ENCODE measurements at places on chromosomes 12 and 14. TPM values are rescaled to one million over a fixed set of nuclear protein-coding genes. Genes with fewer than 3 reads are reported as not detected.

Gene SERPINA3
- polyA plus RNA-seq, result 0.51 TPM

Gene SCARB1
- polyA plus RNA-seq, result 167 TPM

Gene LRTM2
- 0.13 TPM for polyA plus RNA-seq

Gene C3AR1
- polyA plus RNA-seq, result 6.1 TPM

Gene SPX
- 3.5 TPM for polyA plus RNA-seq

Gene OR6C2
- not detected for polyA plus RNA-seq

Gene KLRG1
- 2.4 TPM for polyA plus RNA-seq

Gene SPIC
- polyA plus RNA-seq, result 0.13 TPM

Gene SLC17A8
- polyA plus RNA-seq, result 1.5 TPM

Gene PTCSC3
- polyA plus RNA-seq, result not detected

Gene ATP5MC2
- 588 TPM for polyA plus RNA-seq

DNA sequence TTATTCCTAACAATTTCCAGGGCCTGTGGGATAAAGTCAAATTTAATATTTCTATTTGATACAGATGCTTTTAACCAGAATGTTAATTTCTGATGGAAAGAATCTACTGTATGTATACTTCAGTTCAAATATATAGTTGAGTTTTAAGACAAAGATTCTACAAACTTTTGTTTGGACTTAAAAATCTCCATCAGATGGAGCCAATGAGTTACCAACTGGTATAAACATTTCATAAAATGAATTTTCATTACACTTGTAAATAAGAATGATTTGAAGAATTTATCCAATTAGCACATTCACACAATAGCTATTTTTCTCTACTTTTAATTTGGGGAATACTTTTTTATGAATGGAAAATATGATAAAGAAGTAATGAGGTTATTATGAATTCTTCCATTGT lies 425.2 kb upstream of the MIS18BP1 start:
- DNase-seq, result no peak

DNA sequence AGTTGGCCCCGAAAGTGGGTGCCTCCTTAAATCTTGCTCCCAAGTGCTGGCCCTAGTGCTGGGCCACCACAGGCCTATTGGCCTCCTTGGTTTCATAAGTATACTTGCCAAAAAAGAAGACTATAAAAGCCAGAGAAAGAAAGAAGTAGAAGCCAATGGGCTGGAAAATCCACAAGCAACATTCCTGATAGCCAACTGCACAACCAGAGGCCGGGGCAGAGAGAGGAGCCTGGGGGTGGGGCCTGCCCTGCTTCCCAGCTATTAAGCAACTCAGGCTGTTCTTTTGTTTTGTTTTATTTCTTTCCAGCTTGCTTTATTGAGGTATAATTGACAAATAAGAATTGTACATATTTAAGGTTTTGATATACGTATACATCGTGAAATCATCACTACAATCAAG lies 177.2 kb upstream of the NTF3 start:
- DNase-seq, result no peak

- DNase-seq, result no peak
Measured at GRCh38 chr12:128057586-128057985, 209.4 kb upstream of the TMEM132C start.

- peak; percentile 60 for DNase-seq
Measured at GRCh38 chr14:81727218-81727617, 193.6 kb upstream of the SEL1L start.

GRCh38 chr14:103008768-103009357 lies 48.5 kb downstream of the CDC42BPB start:
- no peak for DNase-seq

- no peak for DNase-seq
Measured at GRCh38 chr12:88577537-88577936, 2.7 kb downstream of the KITLG start.

DNA sequence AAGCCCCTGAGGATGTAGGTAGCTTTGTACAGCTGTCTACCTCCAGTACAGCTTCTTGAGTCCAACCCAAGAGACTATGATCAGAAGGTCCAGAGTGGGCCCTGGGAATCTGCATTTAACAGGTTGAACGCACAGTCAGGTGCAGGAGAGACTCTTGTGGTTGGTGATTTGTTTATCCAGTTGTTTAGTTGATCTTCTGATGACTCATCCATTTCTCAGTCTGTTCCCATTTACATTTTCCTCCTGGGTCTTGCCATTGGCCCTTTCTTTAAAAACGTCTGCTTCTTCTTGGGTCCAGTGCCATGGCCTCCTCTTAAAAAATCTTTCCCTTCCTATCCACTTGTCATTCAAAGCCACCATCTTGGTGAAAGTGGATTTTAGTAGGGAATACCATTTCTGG lies 734.2 kb downstream of the MED13L start:
- DNase-seq, result no peak

DNA sequence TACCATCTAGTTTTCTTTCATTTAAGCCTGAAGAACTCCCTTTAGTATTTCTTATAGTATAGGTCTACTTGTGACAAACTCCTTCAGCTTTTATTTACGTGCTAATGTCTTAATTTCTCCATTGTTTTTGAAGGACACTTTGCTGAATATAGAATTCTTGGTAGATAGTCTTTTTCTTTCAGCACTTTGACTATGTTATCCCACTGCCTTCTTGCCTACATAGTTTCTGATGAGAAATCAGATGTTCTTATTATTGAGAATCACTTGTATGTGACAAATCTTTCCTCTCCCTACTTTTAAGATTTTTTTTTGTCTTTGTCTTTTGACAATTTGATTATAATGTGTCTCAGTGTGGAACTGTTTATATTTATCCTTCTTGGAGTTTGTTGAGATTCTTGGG lies 5.1 kb upstream of the MIS18BP1 start:
- no peak for DNase-seq

DNA sequence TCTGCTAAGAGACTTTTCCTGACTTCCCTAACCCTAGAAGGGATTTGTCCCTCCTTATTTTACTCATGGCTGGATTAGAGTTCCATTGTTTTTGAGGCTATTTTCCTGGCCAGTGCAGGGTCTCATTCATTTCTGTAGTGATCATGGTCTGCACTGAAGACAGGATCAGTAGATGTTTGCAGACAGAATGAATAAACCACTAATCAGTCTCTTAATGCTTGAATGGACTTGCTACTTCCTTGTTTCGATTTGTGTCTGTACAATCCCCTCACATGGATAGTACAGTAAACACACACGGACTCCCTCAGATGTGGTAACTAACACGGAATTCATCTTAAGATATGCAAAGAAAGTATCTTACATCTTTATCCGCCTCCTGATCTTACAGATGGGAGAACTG lies 102.6 kb upstream of the PRB2 start:
- DNase-seq, result no peak

- DNase-seq, result no peak
Measured at GRCh38 chr12:100574187-100575074, 947 bp downstream of the GAS2L3 start.

GRCh38 chr14:65471038-65471878 lies 58.7 kb downstream of the FUT8 start:
- DNase-seq, result no peak

- peak; percentile 80 for DNase-seq
Measured at GRCh38 chr14:69643430-69644200, 32.2 kb downstream of the SUSD6 start.

- DNase-seq, result no peak
Measured at GRCh38 chr14:67579040-67579439, 21.0 kb downstream of the PIGH start.

- peak; percentile 60 for DNase-seq
Measured at GRCh38 chr14:73785336-73785833, 66.2 kb upstream of the PTGR2 start.

DNA sequence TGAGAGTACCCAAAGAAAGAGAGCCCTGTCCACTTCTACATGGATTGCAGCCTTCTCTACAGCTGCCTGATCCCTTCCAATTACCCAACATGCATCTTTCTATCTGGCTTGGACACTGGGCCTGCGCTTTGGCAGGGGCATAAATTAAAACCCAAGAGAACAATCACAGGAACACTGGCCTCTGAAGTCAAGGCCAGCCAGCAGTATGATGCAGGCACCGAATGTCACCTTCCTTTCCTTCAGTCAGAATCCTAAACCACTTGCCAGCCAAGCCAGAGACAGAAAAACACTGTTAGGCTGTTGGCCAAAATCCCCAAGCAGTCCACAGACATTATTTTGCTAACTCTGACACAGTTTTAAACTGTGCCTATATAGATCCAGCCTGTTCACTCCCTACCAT lies 113.7 kb downstream of the DUSP6 start:
- DNase-seq, result no peak

DNA sequence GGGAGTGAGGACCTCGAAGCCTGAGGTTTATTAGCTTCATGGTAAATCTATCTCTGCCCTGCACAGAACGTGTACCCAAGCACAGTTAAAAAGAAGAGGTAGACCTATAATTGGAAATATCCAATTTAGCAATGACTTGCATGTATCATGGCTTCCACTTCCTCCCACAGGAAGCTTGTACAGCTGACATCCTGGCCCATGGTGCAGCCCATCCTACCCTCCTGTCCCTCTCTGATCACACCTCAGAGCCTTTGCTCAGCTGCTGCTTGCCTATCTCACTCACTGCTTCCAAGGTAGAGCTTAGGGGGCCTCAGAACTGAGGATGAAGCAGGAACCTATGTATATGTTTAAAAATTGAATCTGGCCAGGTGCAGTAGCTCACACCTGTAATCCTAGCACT lies 4.3 kb upstream of the BCDIN3D start:
- DNase-seq, result no peak

DNA sequence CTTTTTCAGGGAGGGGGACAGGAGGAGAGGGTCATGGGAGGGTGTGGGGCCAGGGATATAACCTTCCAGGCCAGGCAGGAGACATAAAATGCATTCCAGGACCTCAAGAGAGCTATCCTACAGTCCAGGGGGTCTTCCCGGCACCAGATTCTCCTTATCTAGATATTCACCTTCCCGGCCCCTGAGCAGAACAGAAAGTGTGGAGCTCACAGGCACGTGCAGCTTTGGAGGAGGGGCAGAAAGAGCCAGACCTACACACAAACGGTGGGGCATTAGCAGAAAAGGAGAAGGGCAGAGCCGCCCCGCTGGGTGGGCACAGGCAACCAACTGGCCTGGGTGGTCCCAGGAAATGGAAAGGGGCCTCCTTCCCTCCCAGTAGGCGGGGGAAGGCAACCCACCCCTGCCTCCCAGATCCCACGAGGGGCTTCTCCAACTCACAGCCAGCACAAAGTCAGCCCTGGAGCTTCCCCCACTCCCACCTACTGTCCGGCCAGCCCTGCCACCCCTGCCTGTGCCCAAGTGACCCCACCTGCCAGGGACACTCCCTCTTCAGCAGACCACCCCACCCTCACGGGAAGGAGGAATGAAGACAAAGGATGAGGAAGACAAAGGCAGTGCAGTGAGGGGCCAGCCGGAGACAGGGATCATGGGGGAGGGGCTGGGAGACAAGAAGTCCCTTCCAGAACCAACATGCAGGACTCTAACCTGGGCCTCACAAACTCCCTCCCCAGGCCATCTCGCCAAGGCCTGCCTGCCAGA lies 33.3 kb downstream of the CCDC85C start:
- DNase-seq, result peak; percentile 67

DNA sequence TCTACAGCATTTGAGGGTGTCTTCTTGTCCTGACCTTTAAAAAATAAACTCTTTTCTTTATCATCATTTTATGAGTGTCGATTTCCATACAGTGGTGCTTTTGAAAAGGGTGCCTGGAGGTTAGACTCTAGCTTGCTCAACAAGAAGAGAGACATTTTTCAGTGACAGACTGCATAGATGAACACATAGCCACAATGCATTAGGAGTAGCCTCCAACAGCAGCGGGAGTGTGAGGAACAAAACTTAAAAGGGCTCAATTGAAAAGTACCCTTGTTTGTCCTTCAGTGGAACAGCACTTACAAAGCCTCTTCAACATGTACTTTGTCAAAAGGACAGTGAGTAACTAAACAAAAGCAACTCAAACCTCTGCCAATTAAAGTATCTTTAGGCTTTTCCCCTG lies 119.3 kb downstream of the SOX5 start:
- no peak for DNase-seq

DNA sequence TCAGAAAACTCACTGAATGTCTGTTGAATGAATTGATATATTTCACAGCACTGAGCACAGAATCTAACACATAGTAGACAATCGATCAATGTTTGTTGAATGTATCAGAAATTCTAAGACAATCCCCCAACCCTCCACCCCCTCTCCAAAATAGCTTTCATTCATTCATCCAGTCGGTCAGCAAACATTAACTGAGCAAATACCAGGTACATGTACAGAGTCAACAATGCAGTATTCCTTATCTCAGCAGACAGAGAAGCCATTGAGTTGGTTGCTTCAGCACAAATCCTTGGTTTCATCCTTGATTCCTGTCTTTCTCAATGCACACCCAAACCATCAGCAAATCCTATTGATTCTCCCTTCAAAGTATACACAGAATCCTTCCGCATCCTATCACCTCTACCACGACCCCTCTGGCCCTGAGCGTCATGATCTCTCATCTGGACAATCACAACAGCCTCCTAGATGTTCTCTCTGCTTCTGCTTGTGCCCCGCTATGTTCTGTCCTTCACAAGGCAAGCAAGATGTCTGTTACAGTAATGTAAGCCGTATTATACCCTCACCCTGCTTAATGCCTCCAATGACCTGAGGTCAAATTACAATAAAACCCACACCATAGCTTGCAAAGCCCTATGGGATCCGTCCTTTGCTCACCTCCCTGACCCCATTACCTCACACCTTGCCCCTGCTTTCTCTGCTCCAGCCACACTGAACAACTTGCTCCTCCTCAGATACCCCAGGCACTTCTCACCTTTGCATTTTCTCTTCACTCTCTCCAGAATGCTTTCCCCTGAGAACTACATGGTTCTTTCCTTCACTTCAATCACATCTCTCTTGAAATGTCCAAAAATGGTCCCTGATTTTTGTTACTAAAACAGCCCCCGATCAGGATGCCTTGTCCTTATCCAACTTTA lies 738.1 kb upstream of the TBX3 start:
- no peak for DNase-seq

DNA sequence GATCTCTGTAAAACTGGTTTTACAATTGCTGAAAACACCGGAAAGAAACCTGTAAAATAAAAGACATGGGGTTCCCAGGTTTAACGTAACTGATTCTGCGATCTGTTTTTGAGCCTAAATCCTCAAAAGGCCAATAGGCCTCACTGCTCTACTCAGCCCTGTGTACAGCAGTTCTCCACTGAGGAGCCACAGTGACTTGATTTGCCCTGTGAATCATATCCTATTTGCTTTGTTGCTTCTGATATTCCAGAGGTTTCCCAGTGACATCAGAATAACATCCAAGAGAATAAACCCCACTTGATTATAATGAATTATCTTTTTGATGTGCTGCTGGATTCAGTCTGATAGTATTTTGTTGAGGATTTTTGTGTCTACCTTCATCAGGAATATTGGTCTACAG lies 27.5 kb downstream of the MDM1 start:
- DNase-seq, result no peak

- no peak for DNase-seq
Measured at GRCh38 chr12:27818401-27818918, 38.4 kb upstream of the MANSC4 start.

- no peak for DNase-seq
Measured at GRCh38 chr12:69039911-69040310, 106.9 kb upstream of the CPM start.

- DNase-seq, result no peak
Measured at GRCh38 chr12:52401926-52402325, 4.2 kb downstream of the KRT82 start.

GRCh38 chr12:75823475-75823874 lies 208.1 kb downstream of the PHLDA1 start:
- no peak for DNase-seq

GRCh38 chr14:68137704-68138619 lies 318.4 kb downstream of the RAD51B start:
- DNase-seq, result peak; percentile 75

- DNase-seq, result no peak
Measured at GRCh38 chr12:57133916-57134315, 5.6 kb downstream of the LRP1 start.

GRCh38 chr12:45959728-45960127 lies 30.6 kb downstream of the SCAF11 start:
- no peak for DNase-seq

All from large intestine (tissue), 12 donors.